ENCODE measurements at places on chromosomes 3 and 15.
A peak's percentile ranks its signal among the peaks of the same experiment; 100 is the strongest.

DNA sequence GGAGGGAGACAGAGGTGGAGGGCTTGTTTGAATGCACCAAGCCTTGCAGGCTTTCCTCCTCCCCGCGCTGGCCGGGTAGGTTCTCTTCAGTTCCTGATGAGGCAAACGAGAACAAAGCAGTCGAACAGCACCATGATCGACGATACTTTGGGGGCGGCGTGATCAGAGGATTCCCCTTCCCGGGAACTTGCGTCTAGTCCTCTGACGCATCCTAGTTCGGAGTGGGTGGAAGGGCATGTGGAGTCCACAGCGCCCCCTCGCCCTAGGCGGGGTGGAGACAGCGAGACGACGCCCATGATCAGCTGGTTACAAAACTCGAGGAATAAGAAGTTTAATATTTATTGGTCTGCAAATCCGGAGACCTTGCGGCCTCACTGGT lies 452 bp upstream of the SV2B start:
- DNase-seq = no peak

DNA sequence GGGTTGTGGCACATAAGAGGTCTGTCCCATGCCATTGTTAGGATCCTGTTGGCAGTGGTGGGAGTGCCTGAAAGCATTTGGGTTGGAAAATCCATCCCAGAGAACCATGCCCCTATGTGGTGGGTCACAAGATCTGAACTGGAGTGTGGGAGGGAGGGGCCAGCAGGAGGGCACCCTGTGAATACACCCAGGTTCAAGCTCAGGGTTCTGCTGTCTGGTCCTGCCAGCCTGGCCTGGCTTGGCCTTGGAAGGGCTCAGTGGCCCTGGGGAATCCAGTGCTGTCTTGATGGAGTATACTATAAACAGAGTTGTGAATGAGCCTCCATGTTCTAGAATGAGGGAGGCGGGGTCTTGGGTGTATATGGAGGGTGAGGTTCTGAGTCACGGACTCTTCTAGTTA lies 11.8 kb downstream of the ANKDD1A start:
- no peak for DNase-seq

- no peak for DNase-seq
Measured at GRCh38 chr15:58761010-58761388, 10.1 kb upstream of the MINDY2 start.

DNA sequence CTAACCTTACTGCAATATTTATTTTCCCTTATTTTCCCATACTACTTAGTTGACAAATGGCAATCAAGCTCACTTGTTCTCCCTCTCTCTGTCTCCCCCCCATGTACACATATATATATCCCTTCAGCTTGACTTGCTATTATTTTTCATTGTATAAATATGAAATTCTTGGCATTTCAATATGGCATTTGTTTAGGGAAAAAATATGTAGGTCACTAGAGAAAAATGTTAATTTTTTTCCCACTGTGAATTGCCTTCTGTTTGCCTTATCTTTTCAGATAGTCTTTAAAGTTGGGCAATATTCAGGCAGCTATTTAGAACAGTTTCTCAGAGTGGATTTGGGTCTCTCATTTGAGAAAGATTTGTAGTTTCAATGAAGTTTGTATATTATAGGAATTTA lies 62.8 kb upstream of the UTS2B start:
- no peak for DNase-seq

DNA sequence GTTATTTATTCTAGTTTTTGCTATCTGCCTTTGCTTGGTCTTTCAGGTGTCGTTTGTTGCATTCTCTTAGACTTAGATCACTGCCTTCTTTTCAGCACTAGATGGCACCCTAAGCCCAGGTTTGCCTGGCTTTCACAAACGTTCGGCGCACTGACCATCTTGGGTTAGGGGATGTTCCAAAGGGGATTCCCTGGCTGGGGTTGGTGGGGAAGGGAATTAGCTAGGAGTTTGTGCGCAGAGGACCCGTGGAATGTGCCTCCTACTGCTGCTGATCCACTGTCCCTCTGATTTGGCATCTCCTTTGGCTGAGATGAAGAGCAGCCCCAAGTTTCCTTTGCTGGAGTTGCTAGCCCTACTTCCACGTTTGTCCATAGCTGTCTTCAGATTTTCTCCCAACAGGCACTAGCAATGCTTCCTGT lies 33.9 kb downstream of the PFN2 start:
- DNase-seq = peak; percentile 25

DNA sequence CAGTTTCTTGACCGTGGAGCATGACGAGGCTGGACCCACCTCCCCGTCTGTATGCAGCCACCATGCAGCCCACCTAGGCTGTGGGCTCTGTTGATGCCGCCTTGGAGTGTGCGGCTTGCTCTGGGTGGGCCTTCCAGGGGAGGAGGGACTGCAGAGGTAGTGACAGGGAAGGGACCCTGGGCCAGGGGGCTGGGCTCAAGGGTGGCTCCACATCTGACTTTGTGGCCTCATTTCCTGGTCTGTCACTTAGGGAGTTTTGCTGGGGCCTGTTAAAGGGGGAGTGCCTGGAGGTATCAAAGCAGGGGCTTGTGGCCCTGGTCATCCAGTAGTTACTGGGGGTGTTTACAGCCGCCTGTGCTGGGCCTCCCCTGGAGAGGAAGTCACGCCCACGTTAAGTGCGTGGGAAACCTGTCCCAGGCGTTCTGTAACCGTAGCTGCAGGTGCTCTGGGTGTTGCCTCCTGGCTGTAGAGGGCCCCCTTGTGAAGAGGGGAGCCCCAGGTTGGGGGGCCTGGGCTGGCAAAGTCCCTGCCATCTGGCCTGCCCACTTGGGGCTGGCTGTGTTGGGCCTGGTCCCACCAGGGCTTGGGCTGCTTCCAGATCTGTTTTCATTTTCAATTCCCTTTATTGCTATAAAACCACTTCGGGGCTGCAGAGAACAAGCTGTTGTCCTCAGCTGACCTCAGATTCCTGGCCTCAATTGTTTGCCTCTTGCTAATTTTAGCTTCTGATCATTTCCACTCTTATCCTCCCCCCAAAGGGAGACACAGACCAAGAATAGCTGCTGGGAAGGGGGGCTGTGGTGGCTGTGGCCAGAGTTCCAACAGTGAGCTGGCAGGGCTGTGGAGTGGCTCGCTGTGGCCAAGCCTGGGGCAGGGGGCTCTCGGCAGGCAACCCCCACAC lies 26.5 kb downstream of the KLF13 start:
- no peak for DNase-seq

GRCh38 chr3:143821862-143822261 lies 26.4 kb downstream of the SLC9A9 start:
- no peak for DNase-seq

- DNase-seq = no peak
Measured at GRCh38 chr3:59273976-59274375, 224.2 kb upstream of the CFAP20DC start.

GRCh38 chr15:34019369-34019990 lies 19.5 kb downstream of the AVEN start:
- no peak for DNase-seq

GRCh38 chr3:167450195-167450594 lies 23.6 kb downstream of the SERPINI2 start:
- no peak for DNase-seq

DNA sequence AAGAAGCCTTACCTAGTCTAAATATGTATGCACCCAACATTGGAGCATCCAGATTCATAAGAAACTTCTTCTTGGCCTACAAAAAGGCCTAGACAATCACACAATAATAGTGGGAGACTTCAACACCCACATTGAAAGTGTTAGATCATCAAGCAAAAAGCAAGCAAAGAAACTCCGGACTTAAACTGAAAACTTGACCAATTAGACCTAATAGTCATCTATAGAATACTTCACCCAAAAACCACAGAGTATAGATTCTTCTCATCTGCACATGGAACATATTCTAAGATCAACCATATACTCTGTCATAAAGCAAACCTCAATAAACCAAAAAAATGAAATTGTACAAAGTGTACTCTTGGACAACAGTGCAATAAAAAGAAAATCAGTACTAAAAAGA lies 22.3 kb upstream of the OR5K4 start:
- DNase-seq = no peak

DNA sequence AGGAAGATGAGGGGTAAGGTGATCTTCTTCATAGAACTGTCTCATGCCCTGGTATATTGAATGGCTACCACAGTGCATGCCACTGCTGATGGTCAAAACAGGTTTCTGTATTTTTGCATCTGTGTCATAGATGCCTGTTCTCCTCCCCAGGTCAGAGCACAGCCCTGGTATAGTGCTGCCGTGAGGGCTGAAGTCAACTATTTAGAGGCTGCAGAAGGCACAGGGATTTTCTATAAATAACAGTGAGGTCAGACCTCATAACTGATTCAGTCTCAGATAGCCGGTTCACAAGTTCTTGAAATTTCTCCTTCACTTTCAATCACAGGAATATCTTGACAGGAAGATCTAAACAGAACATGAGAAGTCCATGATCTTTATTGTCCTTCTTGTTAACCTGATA lies 99.2 kb upstream of the NUDT16 start:
- no peak for DNase-seq

GRCh38 chr3:134624537-134625287 lies 26.1 kb downstream of the KY start:
- no peak for DNase-seq

DNA sequence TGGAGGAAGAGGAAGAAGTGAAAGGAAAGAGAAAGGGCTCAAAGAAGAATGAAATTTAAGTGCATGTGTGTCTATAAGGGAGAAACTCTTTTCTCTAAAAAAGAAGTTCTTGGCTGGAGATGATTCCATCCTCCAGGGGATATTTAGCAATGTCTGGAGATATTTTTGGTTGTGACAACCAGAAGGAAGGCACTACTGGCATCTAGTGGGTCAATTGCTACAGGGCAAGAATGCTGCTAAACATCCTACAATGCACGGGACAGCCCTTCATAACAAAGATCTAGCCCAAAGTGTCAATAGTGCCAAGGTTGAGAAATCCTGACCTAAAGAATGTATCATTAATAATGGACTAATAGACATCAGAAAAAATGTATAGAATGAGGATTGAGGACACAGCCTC lies 57.4 kb upstream of the ST3GAL6 start:
- DNase-seq = no peak

GRCh38 chr3:58120075-58120812 lies 90.5 kb downstream of the DNASE1L3 start:
- DNase-seq = no peak

GRCh38 chr3:155889952-155890351 lies 19.5 kb downstream of the GMPS start:
- no peak for DNase-seq

GRCh38 chr3:54713455-54713854 lies 214.4 kb downstream of the LRTM1 start:
- DNase-seq = no peak

- no peak for DNase-seq
Measured at GRCh38 chr3:13006216-13006990, 66.8 kb downstream of the IQSEC1 start.

DNA sequence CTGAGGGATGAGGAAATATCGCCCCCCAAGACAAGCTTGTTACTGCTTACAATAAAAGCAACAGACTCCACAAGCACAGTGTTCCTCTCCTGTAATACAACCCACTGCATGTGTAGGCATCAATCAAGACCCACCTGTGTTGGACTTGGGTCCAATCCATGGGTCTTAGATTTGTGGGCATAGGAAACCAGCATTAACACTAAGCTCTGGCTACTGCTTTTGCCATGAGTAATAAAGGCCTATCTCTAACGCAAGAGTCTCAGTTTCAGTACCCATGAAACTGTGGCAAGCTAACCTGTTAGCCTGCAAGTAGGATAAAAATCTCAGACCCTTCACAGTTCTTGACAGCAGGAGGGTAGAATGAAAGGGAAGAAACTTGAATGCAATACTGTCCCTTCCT lies 5.2 kb upstream of the EIF1B start:
- DNase-seq = no peak

DNA sequence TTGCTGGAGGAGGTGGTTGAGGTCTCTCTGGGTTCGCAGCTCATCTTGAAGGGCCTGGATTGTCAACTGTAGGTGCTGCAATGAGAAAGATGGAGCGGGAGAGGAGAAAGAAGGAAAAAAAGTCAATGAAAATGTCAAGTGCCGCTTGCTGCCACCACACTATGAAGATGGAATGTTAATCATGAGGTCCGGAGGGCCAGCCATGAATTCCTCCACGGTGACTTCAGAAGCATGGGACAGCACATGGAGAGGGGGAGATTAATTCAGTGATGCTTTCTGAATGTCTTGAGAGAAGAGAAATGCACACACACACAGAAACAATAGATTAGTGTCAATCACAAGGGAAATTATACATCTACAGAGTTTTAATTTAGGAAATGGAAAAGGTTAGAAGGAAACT lies 171.9 kb downstream of the ERC2 start:
- DNase-seq = no peak

All from H54 (cell line).